ENCODE measurements at places on chromosomes 7 and 10.

DNA sequence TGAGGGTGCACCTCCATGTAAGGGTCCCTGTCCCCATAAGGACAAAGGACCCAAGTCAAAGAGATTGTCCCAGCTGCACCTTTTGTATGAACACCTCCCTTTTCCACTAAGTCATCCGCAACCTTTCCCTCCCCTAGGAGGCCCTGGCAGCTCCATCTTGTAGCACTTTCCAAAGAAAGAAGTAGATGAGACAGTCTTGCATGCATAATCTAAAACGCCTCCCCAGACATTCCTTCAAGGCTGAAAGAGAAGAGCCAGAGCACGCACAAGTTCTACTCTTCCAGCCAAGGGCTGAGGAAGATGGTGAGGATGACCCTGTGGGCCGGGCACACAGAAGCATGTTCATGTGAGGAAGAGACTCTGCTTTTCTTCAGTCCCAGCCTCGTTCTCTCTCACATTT is 194.4 kb downstream of the TNS3 start:
- DNase-seq: no peak

DNA sequence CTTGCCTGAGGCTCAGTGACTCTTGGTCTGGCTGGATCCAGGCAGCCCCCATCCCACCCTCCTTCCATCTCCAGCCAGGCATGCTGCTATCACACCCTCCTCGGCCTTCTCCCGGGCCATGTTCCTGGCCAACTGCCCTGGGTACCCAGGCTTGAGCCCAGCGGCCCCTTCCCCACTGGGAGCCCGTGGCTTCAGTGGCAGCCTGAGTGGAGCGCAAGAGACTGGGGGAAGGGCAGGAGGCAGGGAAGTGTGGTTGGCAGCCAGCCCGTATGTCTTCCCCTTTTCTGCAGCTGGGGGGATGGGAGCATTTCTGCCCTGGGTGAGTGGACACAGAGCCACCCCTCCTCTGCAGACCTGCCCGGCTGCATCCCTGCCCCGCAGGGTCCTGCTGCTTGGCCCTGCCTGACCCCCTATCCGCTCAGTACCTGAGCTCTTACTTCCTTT is 148.5 kb downstream of the ARHGAP22 start:
- no peak for DNase-seq

- peak; percentile 93 for DNase-seq
These were observed 95.5 kb downstream of the CTBP2 start for GRCh38 chr10:125064681-125065492.

GRCh38 chr10:38102880-38103279 is 8.7 kb downstream of the ZNF37A start:
- no peak for DNase-seq

DNA sequence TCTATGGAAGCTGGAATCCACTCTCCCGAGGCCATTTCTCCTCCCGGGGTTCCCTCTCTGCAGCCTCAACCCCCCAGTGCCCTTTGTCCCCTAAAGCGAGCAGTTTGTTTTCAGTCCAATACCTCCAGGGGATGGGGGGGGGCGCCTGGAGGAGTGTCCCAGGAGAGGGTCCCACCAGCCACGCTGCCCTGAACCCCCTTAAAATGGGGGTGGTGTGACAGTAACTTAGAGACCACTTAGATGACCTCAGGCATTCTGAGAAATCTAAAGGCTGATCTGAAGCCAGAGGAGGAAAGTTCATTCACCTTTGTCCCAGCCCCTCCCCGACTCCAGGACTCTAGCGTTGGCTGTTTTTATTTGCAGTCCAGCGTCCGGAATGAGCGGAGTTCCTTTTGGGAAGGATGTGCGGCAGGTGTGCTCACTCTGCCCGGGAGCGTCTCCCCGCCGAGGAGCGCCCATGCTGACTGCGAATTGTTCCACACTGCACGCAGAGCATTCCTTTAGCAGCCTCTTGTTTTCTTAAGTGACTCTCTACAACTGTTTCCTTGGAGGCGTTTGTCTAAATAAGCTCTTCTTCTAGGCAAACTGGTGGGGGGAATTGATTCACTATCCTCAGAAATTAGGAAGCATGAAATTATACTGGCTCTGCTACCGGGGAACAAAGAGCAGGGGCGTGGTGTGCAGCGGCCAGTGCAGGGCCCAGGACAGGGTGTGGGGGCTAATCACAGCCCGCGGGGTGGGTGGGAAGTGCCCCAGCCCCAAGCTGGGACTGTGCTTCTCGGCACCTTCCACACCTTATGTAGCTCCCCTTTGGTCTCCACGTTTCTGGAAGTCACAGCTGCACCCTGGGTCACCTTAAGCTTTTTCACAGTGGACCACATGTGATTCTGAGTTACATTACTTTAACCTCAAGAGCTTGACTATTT is 46.3 kb downstream of the SYPL1 start:
- DNase-seq: peak; percentile 42

GRCh38 chr7:69696686-69697685 is 98.7 kb downstream of the AUTS2 start:
- no peak for DNase-seq

DNA sequence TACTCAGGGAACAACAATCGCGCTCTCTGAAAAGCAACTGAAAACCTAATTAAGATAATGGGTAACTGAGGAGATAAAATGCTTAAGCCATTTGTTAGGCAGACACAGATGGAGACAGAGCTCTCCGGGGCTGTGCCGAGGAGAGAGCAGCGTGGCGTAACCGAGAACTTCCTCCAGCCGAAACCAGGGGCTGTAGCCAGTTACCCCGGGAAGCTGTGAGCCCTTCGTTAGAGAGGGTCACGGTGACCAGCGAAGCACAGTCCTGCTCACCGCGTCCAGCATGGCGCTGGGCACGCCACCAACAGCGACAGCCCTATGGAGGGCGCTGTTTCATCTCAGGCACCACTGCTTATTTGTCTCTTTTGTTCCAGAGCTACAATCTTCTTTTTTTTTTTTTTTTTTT is 16.1 kb downstream of the PAPOLB start:
- DNase-seq: no peak

DNA sequence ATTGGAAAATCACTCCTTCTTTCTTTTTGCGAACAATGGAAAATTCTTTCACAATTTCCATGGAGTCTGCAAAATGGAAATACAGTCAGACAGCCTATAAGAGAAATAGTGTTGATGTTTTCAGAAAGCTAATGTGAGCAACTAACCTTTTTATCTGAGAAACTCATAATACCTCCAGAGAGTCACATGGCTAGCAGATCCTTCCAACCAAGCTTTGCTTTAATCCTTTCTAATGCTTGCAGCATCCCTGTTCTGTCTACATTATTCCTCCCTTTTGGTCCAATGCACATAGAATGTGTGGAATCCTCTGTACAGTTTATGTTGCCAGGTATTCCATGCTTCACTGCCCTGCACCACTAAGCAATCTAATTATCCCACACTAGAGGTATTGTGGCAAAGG is 717.5 kb upstream of the LRRN3 start:
- DNase-seq: no peak

DNA sequence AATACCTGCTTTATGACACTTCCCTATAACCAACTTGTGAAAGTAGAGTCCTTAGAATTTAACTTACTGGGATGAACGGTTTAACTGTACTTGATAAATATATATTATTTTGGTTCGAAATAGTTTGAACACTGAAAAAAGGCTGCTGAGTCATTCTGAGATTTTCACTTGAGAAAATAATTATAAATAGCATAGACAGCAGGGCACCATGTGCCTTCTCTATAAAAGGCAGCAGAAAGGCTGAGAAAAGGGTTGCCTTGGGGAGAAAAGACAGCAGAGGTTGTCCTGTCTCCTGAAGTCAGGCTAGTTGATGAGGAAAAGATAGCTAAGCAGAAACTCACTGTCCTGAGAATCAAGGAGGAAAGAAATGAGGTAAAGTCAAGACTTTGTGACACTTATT is 92.4 kb downstream of the CTTNBP2 start:
- no peak for DNase-seq

DNA sequence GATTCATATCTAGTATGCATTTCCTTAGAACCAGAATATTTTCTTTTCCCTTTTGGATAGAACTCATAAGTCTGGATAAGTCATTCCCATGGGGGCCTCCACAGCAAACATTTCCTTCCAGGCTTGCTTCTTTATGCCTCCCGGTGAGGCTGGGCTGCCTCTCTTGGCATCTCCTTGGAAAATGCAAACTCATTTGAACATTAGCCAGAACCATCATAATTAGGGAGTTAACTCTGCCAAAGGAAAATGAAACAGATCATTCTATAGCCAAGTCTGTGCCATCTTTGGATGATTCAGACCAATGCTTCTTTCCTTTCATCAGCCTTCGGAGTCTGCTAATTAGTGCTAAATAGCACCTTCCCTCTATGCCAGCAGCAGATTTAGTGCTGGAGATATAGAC is 81.1 kb downstream of the PLPP4 start:
- no peak for DNase-seq

- DNase-seq: no peak
These were observed 26.5 kb downstream of the NDUFB2 start for GRCh38 chr7:140723006-140723405.

DNA sequence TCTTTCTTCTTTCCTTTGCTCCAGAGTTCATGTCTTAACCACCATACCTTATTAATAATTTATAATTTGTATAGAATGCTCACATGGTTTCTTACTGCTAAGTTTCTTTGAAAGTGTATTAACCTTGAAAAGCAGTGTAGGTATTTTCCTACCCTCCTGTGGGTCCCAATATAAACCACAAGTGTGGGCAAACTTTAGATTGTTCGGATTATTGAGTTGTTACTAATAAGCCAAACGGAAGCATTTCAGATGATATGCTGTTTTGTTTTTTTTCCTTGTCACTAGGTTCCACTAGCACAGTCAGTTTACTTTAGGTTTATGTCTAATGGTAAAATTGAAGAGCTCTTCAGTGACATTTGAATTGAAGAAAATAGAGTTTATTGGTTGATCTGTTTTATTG is 10.2 kb downstream of the SSBP1 start:
- no peak for DNase-seq

DNA sequence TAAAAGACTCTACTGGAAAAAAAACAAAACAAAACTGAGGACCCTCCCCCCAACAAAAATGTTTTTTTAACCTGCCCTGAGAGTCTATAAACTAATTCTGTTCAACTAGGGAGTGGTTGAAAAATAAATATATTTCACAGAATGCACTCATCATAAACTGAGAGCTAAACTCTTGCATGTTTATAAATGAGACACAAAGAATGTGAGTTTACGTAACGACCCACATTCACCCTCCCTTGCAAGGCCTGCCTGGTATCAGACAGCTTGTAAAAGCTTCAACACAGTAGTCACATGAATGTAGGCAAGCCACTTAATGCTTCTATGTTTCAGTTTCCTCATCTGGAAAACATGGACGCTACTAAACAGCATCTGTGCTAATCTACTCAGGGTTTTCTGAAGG is 50.3 kb downstream of the JAZF1 start:
- DNase-seq: no peak

- DNase-seq: no peak
These were observed 56.6 kb upstream of the RAB18 start for GRCh38 chr10:27447540-27447939.

Data from RWPE1 (cell line).